AG04449 (cell line): ENCODE measurements at places on chromosomes 3 and 15.

DNA sequence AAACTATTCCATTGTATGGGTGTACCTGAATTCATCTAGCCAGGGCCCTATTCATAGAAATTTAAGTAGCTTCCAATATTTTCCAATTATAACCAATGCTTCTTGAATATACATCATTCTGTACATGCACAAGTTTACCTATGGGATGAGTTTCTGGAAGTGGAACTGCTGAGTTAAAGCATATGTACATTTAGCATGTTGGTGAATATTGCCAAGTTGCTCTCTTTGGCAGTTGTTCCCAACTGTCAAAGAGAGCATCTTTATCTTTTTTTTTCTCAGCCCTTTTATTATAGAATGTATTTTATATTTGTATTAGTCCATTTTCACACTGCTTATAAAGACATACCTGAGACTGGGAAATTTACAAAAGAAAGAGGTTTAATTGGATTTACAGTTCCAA is 8.3 kb upstream of the CCK start:
- DNase-seq, result no peak

GRCh38 chr3:5197022-5197421 is 9.5 kb downstream of the EDEM1 start:
- DNase-seq, result peak; percentile 53

DNA sequence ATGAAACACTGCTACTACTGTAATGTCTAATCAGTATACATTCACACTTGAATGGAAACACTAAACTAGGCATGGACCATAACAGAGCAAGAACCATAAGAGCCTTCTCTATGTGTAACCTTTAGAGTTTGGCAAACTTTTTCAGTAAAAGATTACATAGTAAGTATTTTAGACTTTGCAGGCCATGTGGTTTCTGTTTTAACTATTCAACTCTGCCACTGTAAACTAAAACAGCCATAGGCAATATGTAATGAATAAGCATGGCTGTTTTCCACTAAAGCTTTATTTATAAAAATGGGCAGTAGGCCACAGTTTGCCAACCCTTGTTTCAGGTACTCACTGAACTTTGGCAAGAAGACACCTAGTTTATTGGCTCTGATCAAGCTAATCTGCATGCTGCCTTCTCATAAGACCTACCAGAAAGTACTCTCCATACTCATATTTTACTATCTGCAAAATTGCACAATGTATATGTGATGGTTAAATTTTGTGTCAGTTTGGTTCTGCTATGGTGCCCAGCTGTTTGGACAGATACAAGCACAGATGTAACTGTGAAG is 46.0 kb downstream of the UACA start:
- no peak for DNase-seq

DNA sequence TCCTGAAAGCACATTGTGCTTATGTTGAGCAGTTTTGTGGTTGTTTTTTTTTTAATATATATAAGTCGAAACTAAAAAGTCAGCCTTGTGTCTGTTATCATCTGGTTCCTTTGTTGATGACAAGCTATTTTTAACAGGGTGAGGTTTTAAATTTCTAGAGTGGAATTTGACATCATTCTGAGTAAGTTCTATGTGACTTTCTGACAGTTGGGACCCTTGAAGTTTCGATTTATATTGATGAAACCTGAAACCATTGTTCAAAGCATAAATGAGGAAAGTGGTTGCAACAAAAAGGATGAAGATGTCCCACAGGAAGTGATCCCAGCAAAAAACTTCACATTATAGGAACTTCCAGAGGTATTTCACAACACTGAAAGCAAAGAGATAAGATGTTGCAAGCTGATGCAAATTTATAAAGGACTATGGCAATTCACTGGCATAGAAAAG is 94.0 kb downstream of the CYP19A1 start:
- no peak for DNase-seq

GRCh38 chr15:69328739-69329138 is 30.0 kb downstream of the PAQR5 start:
- DNase-seq, result no peak

DNA sequence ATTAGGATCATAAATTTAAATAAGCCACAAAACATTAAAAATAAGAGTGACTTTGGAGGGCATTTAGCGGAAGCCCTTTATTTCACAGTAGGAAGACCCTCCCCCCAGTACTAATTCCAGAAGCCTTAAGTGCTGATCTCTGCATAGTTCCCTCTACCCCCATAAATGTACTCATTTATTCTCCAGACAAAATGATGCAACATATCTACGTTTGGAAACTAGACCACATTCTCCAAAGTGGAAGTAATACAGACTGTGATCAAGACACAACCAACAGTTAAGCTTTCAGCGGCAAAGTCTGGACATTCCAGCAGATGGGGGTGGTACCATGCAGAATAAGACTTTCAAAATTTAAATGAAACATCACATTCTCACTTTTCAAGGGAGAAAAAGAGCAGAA is 44.8 kb upstream of the RPS17 start:
- no peak for DNase-seq

GRCh38 chr3:116963802-116964201 is 254.2 kb downstream of the TUSC7 start:
- no peak for DNase-seq

GRCh38 chr3:64556046-64556445 is 131.8 kb downstream of the ADAMTS9 start:
- DNase-seq, result no peak

DNA sequence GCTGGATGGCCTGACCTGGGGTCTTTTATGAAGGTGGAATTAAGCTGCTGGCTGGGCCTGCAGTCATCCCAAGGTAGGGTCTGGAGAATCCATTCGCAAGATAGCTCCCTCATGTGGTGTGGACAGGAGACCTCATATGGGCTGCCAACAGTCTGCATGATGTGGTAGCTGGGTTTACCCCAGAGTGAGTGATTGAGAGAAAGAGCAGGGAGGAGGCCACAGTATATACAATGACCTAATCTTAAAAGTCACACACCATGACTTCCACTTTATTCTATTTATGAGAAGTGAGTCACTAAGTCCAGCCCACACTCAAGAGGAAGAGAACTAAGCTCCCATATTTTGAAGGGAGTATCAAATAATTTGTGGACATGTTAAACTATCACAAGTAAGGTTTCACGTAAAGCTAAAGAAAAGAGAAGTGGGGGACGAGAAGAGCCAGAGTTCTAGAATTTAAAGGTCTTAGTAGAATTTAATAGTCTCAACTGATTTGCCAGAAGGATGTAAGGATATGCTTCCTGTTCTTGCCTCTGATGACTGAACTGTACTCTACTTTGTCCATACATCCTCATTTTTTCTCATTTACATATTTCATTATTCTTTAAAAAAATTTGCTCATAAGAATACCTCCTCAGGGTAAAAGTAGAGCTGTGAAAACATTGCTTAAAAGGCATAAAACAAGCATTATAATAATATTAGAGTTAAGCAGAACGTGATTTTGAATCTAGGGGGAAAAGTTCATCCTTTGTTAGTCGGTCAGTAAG is 184.4 kb downstream of the PEX5L start:
- peak; percentile 16 for DNase-seq

GRCh38 chr15:44489464-44489863 is 47.5 kb upstream of the EIF3J start:
- peak; percentile 46 for DNase-seq

DNA sequence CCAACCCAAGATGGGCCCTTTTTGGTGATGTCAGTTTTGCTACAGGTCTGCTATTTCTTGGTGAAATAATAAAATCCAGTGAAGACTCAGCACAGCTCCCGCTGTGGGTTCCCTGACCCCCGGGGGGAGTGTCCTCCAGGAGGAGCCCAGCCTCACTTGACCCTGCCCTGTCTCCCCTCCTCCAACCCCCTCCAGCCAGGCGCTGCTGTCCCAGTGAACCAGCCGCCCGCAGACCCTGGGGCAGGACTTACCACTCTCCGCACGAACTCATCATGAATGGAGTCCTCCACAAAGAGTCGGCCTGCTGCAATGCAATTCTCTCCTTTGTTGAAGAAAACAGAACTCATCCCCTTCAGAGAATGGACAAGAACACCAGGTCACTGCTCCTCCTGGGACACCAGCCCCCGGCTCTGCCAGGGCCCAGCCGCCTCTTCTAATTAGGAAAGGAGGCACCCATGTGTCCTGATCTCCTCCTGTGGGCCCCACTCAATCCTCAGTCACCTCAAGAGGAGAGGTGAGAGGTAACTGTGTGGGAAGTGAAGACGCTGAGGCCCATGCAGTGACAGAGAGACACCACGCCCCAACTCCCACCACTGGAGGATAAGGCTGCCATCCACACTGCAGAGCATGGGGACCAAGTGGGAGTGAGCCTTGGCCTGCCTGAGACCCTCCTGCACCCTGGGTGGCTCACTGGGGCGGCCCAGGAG is 28.8 kb upstream of the SLC41A3 start:
- no peak for DNase-seq

DNA sequence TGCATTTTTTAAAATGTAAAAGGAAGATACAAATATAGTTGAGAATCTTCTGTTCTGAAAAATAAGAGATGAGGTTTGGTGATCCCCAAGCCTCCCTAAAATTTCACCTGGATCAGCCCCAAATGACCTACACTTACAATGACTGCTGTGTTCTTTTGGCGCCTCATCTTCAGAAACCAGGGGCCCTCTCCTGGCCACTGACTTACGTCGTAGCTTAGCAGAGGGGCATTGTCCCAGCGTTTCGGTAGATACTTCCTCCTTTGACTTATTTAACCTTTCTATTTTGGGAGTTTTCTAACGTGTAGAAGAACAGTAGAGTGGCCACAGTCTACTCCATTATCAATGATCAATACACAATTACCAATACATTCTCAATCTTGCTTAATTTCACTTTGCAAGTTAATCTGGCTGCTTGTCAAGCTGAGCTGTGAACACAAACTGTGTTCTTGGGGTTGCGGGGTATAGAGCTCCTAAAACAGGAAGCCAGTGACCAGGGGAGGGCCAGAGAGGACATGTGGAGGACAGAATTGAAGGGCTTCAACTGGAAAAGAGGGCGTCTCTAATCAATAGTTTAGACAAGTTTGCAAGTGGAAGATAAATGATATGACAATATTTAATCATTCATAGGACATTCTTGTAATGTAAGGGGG is 419.5 kb downstream of the LPP start:
- no peak for DNase-seq

- no peak for DNase-seq
Observed at GRCh38 chr3:37694284-37694675, 167.4 kb upstream of the CTDSPL start.

DNA sequence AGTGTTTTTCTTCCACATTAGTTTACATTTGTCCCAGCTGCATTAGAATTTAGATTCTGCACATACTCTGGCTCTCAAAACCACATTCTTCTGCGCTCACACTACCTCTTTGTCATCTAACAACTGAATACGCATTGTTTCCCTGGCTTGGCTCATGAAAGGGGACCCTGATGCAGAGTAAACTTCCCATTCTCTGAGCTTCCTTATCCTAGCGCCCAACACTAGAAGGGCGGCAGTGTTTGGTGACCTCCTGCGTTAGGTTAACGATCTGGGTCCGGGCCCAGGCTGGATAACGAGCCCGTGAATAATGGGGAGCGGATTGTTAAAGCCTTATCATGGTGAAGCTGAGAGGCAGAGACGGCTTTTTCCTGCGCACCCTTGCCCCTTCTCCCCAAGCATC is 63.9 kb downstream of the ETV5 start:
- DNase-seq, result no peak

- DNase-seq, result no peak
Observed at GRCh38 chr3:36065321-36065720, 315.0 kb upstream of the STAC start.

- DNase-seq, result no peak
Observed at GRCh38 chr3:129038121-129038855, 22.3 kb upstream of the GP9 start.

DNA sequence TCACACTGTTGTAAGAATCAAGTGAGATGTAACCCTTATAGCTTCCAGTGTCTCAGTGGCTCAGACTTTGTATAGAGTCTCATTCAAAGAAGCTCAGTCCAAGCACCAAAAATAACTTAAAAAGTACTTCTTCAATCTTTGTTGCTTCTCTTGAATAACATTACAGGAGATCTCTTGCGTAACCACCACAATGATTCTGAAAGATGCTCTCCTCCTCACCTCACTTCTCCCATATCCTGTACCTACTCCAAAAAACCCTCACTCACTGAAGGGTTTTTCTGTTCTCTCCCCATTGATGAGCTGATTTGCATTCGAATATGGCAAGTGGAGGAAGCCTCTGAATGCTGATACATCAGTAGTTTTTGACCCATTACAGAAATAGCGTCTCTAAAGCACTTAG is 39.4 kb upstream of the MRPS22 start:
- no peak for DNase-seq

- DNase-seq, result no peak
Observed at GRCh38 chr3:15475161-15475560, 46.3 kb downstream of the COLQ start.

DNA sequence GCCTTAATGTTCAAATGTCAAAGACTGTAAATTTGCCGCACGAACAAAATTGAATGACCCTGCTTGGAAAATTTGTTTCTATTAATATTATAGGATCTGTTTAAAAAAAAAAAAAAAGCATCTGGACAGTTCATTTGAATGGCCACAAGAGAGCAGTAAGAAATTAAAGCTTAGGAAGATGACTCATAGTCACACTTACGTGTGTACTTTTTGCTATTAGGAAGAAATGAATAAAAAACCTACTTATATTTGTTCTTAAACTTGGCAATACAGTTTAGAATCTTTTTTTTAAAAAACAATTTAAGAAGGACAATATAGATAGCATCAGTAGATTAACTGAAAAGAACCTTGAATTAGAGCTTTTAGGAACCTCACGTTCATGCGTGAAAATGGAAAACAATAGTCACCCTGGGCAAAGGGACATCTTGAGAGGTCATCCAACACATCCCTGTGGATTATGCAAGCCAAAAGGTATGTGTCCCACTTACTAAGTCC is 621.8 kb downstream of the MECOM start:
- DNase-seq, result no peak

DNA sequence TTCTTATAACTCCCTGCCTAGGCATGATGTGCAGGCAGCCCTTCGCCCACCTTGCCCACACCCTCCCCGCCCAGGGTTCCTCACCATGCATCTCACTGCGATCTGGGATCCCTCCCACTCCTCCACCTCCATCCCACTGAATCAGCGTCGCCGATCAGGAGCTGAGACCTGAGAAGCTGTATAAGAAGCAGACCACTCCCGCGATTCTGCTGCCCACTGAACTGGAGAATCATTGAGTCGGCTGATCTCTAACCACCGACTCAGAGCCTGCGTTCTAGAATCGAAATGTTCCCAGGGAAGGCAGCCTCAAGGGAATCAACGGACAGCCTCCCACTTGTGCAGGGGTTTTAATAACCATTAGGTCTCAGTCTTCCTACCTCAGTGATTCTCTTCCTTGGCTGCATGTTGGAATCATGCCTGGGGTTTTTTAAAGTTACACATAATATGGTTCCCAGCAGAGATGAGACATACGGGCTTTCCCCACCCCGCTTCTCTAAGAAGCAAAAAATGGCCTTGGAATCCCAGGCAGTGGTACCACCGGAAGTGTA is 60.2 kb downstream of the TMEM44 start:
- no peak for DNase-seq
